ENCODE measurements at places on chromosomes 12 and 14. TPM values are rescaled to one million over a fixed set of nuclear protein-coding genes. Genes with fewer than 3 reads are reported as not detected.

The NFATC4 gene
- 42.0 TPM for polyA plus RNA-seq

The RSRC2 gene
- polyA plus RNA-seq = 148 TPM

The HHIPL1 gene
- polyA plus RNA-seq = 5.1 TPM

The HOXC11 gene
- not detected for polyA plus RNA-seq

The GDF3 gene
- polyA plus RNA-seq = 1.1 TPM

The OAS1 gene
- 5.3 TPM for polyA plus RNA-seq

The P2RX2 gene
- 0.38 TPM for polyA plus RNA-seq

DNA sequence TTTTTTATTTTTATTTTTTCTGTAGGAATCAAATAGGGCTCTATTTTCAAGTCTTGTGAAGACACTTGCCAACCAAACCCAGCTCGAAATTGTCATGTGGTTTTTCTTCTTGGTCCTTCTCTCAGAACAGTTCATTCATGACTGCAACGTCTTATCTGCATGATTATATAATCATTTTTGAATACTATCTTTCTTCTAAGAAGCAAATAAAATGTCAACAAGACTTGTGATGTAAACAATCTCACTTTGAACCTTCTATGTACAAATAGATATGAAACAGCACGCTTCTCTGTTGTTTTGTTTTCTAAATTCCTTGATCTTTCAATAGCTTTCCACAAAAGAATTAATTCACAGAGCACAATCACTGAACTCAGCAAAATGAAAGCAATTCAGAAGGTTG lies 320.7 kb downstream of the SOX5 start:
- no peak for DNase-seq

DNA sequence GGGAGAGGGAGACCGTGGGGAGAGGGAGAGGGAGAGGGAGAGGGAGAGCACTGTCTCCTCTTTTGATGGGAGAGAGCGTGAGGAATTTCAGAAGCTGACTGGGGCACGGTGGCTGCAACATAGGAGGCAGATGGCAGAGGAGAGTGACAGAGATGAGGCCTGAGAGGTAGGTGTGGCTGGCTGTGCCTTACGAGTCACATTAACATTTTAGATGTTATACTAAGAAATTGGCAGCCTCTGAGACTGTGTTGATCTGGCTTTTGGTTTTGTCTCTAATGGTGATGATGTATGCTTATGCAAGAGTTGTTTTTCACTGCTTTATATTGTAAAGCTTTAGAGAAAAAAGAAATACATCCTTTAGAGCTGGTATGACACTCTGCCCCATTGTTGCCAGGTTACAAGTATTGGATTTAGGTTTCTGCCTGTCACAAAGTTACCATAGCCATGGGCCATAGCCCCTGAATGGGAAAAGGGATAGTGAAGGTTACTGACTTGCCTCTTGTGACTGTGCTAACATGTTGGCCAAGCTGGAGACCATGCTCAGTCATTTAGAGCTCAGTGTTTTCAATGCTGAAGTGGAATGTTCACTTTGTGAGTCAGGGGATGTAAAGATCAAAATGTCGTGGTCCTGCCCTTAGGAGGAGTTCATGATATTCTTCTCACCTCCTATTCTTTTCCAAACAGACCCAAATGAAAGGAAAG lies 186.2 kb downstream of the SYNE2 start:
- no peak for DNase-seq

GRCh38 chr12:62744551-62744950 lies 190.4 kb downstream of the PPM1H start:
- DNase-seq = no peak

GRCh38 chr12:29155079-29155478 lies 6.0 kb downstream of the FAR2 start:
- DNase-seq = no peak

DNA sequence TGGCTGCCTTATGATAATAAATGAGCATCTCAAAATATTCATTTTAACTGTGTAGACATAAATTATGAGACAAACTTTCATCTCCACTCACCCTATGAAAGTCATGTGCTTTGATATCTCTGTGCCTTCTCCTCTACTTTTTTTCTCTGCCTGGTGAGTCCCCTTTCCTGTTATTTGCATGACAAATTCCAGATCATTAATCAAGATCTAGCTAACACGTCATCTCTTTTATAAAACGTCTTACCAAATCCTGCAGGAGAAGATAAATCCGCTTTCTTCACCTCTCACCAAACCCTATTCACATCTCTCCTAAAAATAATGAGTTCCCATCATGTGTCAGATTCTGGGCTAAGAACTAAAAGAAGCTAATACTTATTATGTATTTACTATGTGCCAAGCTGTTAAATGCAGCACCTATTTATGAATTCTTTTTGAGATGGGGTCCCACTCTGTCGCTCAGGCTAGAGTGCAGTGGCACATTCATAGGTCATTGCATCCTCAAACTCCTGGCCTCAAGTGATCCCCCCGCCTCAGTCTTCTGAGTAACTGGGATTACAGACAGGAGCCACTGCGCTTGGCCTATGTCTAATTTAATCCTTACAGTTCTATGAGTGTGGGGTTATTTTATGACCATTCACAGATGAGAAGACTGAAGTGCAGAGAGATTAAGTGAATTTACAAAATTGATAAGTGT lies 26.7 kb downstream of the SPX start:
- no peak for DNase-seq

GRCh38 chr14:52937869-52938268 lies 13.0 kb downstream of the FERMT2 start:
- DNase-seq = no peak

DNA sequence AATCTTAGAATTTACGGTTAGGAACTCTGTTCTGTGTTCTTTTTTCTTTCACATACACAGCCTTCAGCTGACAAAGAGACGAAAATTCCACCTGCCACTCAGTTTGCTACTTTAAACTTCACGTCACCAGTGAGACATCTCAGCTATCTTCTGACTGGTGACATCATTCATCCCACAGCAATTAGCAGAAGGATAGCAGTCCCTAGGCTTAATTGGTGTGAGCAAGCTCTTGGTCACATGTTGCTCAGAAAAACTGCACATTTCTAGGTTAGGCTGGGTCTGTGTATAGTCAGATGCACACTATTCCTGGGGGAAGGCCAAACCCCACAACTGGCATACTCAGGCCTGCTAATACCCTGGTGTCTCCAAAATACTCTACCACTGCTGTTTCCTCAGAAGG lies 23.9 kb downstream of the SLC7A7 start:
- no peak for DNase-seq

DNA sequence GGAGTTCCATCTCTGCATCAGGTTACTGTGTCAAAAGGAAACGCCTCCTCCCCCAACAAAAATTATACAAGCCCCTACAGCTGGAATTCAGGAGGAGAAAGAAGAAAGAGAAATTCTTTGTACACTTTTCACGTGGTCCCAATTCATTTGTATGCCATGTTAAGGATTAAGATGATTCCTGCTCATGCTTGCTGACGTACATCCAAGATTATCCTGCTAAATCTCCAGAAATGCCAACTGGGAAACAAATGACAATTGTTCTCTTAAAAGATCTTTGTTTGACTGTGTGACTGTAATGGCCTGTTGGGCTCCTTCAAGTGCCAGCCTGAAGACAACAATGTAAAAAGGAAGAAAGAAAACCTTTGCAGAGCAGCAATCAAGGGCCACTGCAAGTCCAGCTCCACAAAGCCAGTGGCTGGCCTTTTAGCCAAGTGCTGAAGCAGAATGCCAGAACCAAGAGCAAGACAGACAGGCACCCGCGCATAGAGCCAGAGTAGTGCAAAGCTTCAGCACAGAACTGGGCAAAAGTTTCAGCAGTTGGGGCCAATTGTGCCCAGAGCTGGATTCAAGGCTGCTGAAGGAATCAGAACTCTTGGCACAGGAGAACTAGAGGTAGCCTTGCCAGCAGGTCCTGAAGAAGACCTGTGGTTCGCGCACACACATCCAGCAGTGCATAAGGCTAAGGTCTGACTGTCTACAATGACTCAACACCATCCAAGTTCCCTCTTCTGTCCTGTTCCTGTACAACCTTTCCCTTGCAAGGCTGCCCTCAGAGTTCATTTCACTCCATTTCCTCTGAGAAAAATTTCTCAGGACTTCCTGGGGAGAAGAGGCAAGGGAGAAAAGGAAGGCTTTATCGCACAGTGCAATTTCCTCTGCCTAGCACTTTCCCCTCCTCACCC lies 209.7 kb upstream of the BMP4 start:
- DNase-seq = no peak

DNA sequence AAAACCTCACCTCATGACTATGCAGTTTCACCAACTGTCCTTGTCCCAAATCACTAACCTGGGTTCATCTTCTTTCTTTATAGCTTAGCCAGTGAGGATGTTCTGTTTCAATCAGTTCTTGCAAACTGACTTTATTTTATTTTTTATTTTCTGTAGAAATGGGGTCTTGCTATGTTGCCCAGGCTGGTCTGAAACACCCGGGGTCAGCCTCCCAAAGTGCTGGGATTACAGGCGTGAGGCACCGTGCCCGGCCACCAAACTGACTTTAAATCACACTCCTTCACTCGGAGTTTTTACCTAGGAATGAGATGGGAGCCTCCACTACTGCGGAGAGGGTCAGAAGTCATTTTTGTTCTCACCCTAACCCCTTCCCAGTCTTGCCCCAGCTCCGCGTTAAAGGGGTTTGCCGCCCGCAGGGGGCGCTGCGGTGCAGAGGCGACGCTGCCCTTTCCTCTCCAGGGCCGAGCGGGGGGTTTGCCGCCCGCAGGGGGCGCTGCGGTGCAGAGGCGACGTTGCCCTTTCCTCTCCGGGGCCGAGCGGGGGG lies 7.0 kb upstream of the B4GALNT3 start:
- no peak for DNase-seq

GRCh38 chr12:78088391-78088832 lies 257.7 kb downstream of the NAV3 start:
- DNase-seq = no peak

DNA sequence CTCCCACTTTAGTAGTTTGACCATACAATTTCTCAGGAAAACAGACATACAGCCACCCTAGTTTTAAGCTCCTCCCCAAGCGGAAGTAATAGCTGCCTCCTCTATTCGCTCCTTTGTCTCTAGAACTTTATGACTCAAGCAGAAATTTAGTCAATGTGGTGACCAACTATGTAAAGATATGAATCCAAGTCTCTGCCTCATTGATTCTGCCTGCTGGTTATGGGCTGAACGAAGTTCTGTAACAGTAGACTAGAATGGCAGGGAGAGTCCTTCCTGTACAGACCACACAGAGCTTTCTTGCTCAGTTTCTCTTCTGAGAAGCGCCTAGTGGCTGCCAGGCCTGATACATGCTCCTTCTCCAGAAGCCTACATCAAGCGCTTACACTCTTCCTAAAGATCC lies 19.1 kb downstream of the KICS2 start:
- no peak for DNase-seq

- no peak for DNase-seq
Observed at GRCh38 chr14:50797250-50798047, 33.5 kb downstream of the NIN start.

- DNase-seq = no peak
Observed at GRCh38 chr12:50220363-50220995, 53.3 kb upstream of the CERS5 start.

GRCh38 chr12:50612882-50613281 lies 108.1 kb downstream of the DIP2B start:
- no peak for DNase-seq

DNA sequence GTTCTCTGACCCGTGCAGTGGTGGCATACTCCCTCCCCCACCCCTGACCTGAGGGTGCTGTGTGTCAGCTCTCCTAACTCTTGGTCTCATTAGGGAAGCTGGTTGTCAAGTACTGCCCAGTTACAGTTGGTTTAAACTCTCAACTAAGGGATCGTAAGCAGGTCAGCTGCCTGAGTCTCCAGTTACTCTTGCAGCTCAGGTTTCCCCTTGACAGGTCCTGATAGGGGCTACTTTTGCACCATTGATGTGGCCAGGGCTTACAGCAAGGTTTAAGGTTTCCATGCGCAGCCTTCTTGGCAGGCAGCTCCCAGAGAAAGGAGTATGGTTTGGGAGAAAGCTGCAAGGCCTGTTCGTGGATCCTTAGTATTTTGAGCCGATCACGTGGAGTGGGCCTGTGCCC lies 74.5 kb downstream of the ETV6 start:
- no peak for DNase-seq

DNA sequence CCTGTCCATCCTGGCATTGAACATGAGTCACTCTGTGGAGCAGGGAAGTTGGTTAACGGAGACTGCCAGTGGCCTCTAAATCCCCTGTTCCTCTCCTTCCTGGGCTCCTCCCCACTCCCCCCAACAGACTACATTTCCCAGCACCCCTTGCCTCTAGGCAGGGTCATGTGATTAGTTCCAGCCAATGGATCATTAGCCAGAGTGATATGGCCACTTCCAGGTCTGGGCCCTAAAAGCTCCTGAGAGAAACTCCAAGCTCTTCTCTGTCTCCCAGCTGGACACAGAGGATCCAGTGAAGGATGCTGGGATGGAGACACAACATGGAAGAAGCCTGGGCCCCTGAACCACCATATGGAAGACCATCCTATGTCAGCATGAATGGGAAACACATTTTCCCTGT lies 54.4 kb upstream of the RFLNA start:
- no peak for DNase-seq

GRCh38 chr12:64473176-64473575 lies 21.3 kb downstream of the TBK1 start:
- no peak for DNase-seq

DNA sequence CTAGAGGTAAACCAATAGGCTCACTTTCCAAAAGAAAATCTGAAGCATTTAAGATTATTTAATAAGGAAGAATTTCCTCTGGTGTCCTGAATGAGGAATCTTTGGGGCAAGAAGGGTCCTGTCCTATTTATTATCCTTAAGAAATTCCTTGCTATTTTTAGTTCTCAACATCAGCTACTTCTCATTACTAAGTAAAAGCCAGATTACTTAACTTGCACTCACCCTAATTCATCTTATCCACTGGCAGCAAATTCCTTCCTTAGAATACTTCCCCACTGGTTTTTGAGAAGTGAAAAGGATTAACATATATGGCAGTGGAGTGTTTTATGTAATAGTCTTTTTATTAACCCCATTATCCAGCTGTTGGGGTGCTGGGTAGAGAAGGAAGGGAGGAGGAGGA lies 767.7 kb downstream of the DIO2 start:
- DNase-seq = no peak

DNA sequence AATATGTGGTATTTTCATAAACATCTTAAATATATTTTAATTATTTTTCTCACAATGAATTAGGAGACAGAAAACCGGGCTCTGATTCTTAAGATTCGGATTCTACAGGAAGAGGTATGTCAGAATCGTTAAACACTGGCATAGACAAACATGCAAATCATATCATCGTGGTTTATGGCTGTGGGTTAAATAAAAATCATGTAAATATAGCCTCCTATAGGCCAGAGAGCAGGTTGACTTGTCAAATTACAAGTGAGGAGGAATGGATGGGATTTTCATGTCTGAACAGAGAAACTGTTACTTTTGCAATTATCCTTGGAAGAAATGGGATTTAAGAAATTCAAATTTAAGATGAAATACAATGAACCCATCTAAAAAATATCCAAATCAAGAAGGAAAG lies 74.9 kb upstream of the BCAT1 start:
- DNase-seq = no peak

- no peak for DNase-seq
Observed at GRCh38 chr14:78254911-78255461, 84.8 kb downstream of the NRXN3 start.

- no peak for DNase-seq
Observed at GRCh38 chr12:125402874-125403789, 337.9 kb downstream of the AACS start.

GRCh38 chr12:48956279-48957140 lies 777 bp downstream of the ARF3 start:
- no peak for DNase-seq

- DNase-seq = no peak
Observed at GRCh38 chr12:62371661-62372060, 95.0 kb upstream of the MON2 start.

- DNase-seq = no peak
Observed at GRCh38 chr14:68668531-68668930, 124.3 kb downstream of the ZFP36L1 start.
